ENCODE measurements at places on chromosomes 1 and 21.

DNA sequence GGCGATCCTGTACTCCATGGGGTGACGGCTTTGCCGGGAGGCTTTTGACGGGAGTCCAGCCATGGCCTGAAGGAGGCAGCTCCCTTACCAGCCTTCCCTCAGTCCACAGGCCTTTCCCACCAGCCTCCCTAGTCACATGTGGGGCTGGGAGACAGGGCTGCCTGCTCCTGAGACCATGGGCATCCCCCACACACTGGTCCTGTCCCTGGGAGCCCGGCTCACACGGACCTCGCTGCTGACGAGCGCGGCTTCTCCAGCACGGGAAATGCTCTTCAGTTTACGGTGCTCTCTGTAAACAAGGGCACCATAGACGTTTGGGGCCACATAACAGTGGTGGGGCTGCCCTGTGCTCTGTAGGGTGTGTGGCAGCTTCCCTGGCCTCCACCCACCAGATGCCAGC, 104.5 kb upstream of the TMEM51 start:
- no peak for DNase-seq

DNA sequence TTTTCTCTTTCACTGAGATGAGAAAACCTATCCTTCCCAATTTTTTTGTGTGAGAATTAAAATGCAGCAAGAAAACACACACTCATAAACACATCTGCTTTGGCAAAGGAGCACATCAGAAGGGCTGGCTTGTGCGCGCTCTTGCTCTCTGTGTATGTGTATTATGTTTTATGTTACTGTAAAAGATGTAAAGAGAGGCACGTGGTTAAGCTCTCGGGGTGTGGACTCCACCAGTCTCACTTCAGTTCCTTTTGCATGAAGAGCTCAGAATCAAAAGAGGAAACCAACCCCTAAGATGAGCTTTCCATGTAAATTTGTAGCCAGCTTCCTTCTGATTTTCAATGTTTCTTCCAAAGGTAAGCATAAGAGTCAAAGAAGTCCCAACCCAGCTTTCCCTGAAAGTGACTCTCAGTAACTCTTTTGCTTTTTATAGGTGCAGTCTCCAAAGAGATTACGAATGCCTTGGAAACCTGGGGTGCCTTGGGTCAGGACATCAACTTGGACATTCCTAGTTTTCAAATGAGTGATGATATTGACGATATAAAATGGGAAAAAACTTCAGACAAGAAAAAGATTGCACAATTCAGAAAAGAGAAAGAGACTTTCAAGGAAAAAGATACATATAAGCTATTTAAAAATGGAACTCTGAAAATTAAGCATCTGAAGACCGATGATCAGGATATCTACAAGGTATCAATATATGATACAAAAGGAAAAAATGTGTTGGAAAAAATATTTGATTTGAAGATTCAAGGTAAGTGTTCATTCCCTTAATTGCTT, at the start of gene CD2:
Gene CD2, plus strand, starts transcription at position 233 of the 780 bp plus-strand sequence. Its CDS starts 63 bp downstream, at position 296.
- DNase-seq: no peak

- DNase-seq: no peak
These were observed 10.0 kb downstream of the TSEN15 start for GRCh38 chr1:184061396-184062003.

DNA sequence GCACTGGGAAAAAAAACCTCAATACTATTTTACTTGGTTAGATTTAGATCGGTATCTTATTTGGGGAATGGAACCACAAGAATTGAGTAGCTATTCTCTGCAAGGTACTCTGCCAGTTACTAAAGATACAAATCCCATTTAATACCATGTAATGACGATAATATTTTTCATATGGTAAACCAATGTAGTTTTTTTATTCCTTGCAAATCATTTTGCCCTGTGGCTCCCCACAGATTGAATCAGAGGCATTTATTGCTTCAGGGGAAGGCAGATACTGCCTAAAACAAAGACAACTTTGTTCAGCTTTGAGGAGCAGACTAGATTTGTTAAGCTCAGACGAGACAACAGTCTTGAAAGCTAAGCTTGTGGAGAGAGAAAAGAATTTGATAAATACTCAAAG, 226.7 kb upstream of the RUNX1 start:
- no peak for DNase-seq

DNA sequence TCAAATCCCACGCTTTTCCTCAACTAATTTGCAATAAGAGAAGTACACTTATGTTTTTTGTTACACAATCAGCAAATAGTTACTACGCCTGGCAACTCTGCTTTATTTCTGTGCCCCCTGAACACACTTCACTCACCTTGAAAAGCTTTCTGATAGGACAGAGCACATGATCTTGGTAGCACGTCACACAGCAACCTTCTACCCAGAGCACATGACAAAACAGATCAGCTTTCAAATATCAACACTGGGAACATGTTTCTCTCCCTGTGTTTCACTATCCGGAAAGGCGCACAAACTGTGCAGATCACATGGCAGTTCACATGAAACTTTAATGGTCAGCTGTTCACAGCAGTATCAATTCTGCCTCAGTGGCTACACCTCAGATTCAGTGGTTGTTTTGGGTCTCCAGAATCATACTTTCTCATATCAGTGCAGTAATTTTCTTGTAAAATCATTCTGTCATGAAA, 2.2 kb downstream of the SLC19A2 start:
- peak; percentile 7 for DNase-seq

GRCh38 chr1:42793824-42794223, 9.0 kb downstream of the TMEM269 start:
- no peak for DNase-seq

DNA sequence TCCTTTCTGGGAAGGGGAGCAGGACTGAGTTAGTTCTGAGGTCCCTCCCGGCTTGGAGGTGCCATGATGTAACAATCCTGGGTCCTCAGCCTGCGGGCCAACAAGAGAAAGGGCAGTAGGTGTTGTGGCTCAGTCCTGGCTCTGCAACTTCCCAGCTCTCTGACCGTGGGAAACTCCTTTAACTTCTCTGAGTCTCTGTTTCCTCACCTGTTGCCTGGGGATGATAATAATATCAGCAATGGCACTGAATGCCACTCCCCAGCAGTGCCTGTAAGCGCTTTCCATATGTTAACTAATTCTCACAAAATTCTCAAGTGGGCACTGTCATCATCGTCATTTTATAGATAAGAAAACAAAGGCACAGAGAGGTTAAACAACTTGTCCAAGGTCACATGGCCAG, 2.3 kb downstream of the PADI3 start:
- no peak for DNase-seq

DNA sequence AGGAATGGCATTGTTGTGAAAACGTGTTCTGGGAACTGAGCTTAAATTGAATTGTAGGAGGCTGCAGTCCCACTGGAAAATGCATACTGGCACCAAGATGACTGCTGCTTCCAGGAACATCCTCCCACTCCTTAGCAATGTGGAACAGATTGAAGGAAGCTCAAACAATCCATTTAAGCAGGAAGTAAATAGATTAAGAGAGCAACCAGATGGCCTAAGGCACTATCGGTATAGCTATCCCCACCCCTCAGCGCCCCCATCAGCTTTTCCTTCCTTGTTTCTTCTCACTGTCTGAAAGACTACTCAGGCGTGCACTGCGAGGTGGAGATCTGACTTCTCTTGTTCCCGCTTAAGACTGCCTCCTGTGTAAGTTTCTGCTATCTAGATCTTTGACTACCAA, 4.0 kb upstream of the IFI16 start:
- no peak for DNase-seq

- DNase-seq: peak; percentile 24
These were observed 3.7 kb upstream of the ARHGEF19 start for GRCh38 chr1:16215882-16216753.

- DNase-seq: no peak
These were observed 18.9 kb downstream of the SGIP1 start for GRCh38 chr1:66552829-66553228.

- DNase-seq: no peak
These were observed 176.7 kb downstream of the GALNT2 start for GRCh38 chr1:230243583-230244353.

DNA sequence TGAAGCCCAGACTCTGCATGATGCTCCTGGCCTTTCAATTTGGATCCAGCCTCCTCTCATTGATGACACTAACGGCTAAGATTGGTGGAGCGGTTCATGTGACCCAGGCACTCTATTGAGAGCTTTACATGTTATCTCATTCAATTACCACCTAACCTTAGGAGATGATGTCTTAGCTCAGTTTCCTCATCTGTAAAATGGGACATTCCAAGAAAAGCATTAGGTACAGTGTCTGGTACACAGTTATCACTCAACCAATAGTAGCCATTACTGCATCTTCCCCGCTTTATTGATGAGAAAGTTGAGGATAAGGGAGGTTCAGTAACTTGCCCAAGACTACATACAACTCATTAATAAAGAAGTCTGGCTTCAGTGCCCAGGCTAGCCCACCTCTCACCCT, 17.0 kb downstream of the HEYL start:
- no peak for DNase-seq

GRCh38 chr1:55529017-55529416, 313.9 kb upstream of the USP24 start:
- DNase-seq: no peak

DNA sequence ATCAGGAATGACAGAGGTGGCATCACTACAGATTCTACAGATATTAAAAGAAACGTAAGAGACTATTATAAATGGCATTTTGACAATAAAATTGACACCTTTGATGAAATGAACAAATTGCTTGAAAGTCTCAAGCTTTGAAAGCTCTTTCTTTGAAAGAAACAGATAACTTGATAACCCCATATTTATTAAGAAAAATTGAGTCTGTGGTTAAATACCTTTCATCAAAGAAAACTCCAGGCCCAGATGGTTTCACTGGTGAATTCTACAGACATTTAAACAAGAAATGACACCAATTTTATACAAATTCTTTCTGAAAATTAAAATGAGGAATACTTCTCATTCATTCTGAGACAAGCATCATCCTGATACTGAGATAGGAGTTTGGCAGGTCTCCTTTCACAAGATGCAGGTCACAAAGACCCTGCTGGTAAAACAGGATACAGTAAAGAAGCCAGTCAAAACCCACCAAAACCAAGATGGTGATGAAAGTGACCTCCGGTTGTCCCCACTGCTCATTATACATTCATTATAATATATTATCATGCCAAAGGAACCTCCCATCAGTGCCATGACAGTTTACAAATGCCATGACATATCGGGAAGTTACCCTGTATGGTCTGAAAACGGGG, 210.9 kb downstream of the AKT3 start:
- DNase-seq: no peak

- no peak for DNase-seq
These were observed 106.3 kb upstream of the CSF3R start for GRCh38 chr1:36588972-36589371.

DNA sequence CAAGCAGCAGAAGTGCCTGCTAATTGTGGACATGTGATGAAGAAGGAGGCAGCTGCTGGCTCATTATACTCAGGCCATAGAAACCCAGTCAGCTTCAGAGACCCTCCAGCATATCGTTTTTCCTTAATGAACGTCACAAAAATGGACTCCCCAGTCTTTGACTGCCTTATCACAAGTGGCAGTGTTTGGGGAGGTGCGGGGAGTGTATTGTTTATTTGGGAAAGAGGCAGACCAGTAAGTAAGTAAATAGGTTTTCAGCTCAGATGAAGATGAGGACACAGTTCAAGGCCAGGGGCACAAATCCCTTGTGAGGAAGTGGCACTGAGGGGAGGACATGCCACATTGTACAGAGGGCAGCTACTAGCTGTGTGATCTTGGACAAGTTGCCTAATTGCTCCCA, 43.5 kb upstream of the NRDC start:
- DNase-seq: no peak

DNA sequence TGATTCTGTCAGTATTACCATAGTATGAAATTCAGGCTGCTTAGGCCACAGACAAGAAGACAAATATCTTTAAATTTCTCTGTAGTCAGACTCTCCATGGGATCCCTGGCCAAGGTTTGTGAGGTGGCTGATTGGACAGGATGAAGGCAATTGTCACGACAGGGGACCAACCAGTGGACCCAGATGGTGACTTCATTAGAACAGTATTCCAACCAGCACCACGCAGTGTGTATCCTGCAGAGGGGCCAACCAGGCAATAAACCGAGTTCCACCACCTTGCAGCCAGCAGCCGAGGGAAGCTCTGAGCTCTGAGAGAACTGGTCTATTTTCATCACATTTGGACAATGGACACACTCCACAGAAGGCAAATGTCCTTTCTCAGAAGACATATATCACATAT, 16.1 kb downstream of the DSCAM start:
- no peak for DNase-seq

- DNase-seq: peak; percentile 74
These were observed 74.3 kb downstream of the MPZL1 start for GRCh38 chr1:167795810-167796740.

DNA sequence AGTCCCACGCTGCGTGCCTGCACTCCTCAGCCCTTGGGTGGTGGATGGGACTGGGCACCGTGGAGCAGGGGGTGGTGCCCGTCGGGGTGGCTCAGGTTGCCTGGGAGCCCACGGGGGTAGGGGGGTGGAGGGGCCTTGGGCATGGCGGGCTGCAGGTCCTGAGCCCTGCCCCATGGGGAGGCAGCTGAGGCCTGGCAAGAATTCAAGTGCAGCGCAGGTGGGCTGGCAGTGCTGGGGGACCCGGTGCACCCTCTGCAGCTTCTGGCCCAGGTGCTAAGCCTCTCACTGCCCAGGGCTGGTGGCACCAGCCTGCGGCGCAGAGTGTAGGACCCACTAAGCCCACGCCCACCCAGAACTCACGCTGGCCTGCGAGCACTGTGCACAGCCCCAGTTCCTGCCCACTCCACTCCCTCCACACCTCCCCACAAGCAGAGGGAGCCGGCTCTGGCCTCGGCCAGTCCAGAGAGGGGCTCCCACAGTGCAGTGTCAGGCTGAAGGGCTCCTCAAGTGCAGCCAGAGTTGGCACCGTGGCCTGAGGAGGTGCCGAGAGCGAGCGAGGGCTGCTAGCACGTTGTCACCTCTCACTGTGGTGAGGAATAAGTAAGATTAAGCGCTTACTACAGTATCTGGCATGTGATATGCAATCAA, 12.8 kb downstream of the TNNI3K start:
- DNase-seq: no peak

DNA sequence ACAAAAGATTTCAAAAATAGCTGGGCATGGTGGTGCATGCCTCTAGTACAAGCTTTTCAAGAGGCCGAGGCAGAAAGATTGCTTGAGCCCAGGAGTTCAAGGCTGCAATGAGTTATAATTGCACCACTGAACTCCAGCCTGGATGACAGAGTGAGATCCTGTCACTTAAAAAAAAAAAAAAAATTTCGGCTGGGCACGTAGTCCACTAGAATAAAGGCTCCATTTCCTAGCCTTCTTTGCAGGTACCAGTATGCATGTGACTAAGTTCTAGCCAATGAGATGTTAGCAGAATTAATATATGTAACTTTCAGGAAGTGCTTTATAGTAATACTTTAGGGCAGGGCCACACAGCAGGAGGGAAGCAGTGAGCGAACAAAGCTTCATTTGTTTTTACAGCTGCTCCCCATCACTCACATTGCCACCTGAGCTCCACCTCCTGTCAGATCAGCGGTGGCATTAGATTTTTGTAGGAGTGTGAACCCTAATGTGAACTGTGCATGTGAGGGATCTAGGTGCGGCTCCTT, 28.8 kb upstream of the SYDE2 start:
- DNase-seq: peak; percentile 35

GRCh38 chr1:24919791-24920532, 10.1 kb downstream of the RUNX3 start:
- DNase-seq: no peak

All from COR-L47 (cell line).